ENCODE measurements at places on chromosomes 16 and 17.

DNA sequence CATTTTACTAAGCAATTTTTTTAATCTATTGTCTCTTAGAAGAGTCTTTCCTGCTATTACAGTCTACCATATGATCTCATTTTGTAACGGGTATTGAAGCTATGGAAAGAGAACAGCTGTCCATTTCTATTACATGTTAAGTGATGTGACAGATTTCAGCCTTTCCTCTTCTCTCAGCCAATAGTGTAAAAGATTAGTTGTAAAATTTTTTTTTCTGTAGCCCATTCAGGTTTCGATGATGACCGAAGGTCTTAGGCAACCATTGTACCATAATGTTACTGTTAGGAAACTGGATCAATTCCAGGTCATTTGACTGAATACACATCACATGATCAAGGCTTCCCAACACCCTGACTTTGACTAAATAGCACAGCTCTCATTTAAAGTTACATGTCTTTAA lies 147.6 kb upstream of the HLF start:
- no peak for DNase-seq

GRCh38 chr17:82239926-82240505 lies 11.2 kb downstream of the SLC16A3 start:
- no peak for DNase-seq

GRCh38 chr16:87382023-87382785 lies 1.4 kb downstream of the FBXO31 start:
- no peak for DNase-seq

- DNase-seq, result no peak
Observed at GRCh38 chr16:65834688-65835087, 531.8 kb upstream of the CDH5 start.

DNA sequence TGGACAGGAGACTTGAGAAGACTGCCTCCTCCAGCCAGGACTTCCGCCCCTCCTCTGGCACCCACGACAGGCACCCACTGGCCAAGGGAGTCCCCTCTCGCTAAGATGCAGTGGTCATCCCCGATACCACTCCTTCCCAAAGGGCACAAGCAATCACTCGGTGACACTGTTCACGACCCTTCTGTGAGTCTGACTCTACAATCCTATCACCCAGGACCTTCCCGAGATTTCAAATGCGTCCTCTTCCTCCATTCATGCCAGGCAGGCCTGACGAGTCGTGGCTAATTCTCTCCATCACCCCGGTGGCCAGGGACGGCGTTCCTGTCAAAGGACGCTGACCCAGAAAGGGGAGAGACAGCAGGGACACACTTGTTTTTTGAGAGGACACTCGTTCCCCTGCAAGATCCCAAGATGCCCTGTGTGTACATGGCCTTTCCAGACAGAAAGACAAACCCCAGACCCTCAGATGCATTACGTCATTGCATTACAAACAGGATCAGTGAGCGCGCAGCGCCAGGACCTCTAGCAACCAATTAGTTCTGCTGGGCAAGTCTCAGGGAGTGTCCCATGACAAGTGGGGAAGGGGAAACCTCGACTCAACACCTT lies 12.2 kb downstream of the FBXO31 start:
- DNase-seq, result no peak

DNA sequence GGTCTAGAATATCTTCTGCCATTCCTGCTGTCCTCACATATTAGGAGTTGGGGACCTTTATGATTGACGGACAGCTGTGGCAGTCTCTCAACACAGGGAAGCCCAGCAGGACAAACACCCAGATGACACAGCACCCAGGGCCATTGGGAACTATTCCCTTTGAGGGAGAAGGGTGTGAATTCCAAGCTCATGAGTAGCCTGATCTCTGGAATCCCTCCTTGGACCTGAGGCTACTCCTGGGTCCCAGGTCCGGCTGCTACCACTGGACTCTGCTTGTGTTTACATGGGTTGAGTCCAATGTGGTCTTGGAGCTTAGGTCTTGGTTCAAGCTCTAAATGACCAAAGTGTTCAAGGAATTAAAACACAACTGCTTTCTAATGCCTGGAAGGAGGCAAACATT lies 78.9 kb downstream of the SLC6A2 start:
- DNase-seq, result no peak
